ENCODE measurements at places on chromosomes 3 and 15.

GRCh38 chr3:186622651-186623310, 9.9 kb downstream of the AHSG start:
- no peak for DNase-seq

DNA sequence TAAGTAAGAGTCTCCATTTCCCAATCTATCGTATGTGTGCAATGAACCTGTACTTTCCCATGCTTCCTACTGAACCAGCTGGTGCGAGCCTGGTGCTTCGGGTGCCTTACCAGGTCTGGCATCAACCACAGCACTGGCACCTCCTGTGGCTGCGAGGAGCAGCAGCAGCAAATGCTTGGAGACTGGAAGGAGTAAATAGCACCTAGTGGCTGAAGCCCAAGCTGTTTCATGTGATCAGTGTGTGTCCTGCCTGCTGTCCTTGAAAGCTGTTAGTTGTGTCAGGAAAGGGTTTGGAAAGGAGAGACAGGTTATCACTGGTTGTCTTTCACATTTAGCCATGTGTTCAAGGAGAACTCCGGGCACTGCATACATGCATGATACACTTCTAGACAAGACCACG, 31.8 kb downstream of the PCOLCE2 start:
- no peak for DNase-seq

- DNase-seq: no peak
Measured at GRCh38 chr3:11375333-11376088, 103.3 kb downstream of the ATG7 start.

GRCh38 chr3:38126121-38126892, 10.6 kb downstream of the ACAA1 start:
- no peak for DNase-seq

- no peak for DNase-seq
Measured at GRCh38 chr3:69406163-69406562, 20.3 kb upstream of the FRMD4B start.

DNA sequence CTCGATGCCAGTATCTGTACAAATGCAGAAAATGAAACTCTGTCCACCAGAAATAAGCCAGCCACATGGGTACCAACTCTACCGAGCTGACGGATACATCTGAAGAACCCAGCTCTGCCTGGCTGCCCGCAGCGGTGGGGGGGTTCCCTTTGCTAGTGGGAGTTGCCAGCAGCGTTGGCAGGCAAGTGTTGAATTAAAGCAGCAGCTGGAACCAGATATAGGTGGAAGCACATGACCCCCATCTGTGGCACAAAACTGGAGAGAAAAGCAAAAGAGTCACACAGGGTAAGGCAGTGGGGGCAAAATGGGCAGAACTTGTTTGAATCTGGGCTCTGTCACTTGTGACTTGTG, 17.9 kb downstream of the CRYGS start:
- peak; percentile 60 for DNase-seq

GRCh38 chr15:101008158-101009139, 89.3 kb downstream of the LRRK1 start:
- DNase-seq: peak; percentile 88

GRCh38 chr15:97984157-97984556, 23.7 kb downstream of the ARRDC4 start:
- no peak for DNase-seq

DNA sequence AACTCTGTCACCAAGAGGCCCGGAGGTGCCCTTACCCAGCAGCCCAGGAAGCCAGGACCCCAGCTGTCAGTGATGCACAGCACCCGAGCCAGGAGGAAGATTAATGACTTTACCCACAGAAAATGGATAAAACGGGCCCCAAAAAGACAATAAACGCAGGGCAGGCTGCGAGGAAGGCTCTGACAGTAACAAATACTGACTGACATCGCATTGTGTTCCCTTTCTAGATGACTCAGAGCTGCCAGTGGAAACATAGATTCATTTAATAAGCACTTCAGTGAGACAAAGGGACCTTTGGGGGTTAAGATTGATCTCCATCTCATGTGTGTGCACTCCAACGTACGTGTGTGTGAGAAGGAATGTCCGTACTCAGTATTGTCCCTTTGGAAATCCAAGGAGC, 225.3 kb upstream of the PPP2R3A start:
- DNase-seq: no peak

- no peak for DNase-seq
Measured at GRCh38 chr3:23331141-23331935, 128.2 kb downstream of the UBE2E2 start.

- DNase-seq: no peak
Measured at GRCh38 chr15:99411234-99411633, 154.6 kb upstream of the MEF2A start.

GRCh38 chr15:25832158-25832557, 31.0 kb downstream of the ATP10A start:
- DNase-seq: no peak

DNA sequence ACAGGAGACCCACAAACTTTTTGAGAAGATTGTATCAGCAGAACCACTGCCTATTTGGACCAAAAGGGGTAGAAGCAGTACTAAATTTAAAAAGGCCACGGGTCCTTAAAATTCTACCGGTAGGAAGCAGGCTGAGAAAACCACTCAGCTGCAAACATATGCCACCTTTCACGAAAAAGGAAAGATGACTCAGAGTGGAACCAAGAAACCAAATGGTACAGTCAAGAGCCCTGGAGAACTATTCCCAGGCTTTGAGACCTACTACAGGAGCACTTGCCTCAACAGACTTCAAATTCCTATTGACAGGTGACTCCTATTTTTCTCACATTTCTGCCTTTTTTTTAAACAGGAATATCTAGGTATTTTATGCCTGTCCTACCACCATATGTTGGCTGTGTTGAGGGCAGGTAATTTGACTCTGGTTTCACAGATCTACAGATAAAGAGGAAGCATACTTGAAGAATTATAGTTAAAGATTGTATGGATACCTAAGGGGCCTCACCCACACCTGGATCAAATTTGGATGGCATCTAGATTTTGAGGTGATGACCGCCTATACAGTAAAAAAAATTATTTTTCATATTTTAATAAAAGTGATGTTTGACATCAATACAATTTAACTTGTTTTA, 10.1 kb downstream of the GOLIM4 start:
- peak; percentile 26 for DNase-seq

DNA sequence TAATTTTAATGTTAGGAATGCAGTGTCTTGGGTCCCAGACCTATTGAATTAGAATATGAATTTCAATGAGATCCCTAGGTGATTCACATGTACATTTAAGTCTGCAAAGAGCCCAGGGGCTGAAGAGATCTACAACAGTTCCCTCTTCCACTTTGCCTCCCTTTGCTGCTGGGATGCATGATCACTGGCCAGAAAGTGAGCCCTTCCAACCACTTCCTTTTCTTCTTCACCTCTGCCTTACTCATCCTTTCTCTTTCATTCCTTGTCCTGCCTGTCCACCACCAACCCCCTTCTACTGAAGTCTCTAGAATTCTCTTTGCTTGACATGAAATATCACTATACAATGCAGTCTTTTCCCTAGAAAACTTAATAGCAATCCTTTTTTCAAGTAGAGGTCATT, 222.4 kb upstream of the LRIG1 start:
- DNase-seq: no peak

GRCh38 chr15:83971992-83972391, 263.6 kb upstream of the GOLGA6L4 start:
- no peak for DNase-seq

DNA sequence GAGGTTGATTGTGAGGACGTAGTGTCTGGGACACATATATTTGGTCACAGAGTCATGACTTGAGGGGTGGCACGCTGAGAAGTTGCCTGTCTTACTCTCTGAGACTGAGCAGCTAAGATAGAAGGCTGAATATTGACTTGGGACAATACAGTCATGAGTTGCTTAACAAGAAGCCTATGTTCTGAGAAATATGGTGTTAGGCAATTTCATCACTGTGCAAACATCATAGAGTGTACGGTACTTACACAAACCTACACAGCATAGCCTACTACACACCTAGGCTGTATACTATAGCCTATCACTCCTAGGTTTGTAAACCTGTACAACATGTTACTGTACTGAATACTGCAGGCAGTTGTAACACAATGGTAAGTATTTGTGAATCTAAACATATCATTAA, 30.3 kb upstream of the SPESP1 start:
- DNase-seq: no peak

DNA sequence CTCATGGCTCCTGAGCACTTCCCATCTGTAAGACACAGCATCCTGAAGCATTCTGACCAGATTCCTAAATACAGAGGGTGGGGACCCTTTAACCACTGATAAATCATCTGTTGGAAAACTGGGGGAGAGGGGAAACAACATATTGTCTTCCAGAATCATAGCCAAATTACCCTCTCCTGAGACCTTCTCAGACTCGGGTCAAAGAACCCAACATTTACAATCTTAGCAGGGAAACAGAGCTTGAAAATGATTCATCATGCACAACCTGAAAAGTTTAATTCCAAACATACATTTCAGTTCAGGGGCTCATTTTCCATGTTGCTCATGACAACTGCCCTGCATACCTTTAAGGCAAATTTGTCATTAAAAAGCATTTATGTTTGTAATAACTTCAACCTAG, 48.5 kb upstream of the TSPAN3 start:
- DNase-seq: no peak

- no peak for DNase-seq
Measured at GRCh38 chr3:161508852-161509477, 12.4 kb downstream of the OTOL1 start.

GRCh38 chr3:37510755-37511154, 336.4 kb upstream of the LRRFIP2 start:
- no peak for DNase-seq

GRCh38 chr15:70375586-70375985, 277.9 kb upstream of the TLE3 start:
- no peak for DNase-seq

- DNase-seq: no peak
Measured at GRCh38 chr15:39124553-39125171, 456.2 kb upstream of the THBS1 start.

GRCh38 chr3:124552224-124552623, 178.0 kb upstream of the UMPS start:
- no peak for DNase-seq

DNA sequence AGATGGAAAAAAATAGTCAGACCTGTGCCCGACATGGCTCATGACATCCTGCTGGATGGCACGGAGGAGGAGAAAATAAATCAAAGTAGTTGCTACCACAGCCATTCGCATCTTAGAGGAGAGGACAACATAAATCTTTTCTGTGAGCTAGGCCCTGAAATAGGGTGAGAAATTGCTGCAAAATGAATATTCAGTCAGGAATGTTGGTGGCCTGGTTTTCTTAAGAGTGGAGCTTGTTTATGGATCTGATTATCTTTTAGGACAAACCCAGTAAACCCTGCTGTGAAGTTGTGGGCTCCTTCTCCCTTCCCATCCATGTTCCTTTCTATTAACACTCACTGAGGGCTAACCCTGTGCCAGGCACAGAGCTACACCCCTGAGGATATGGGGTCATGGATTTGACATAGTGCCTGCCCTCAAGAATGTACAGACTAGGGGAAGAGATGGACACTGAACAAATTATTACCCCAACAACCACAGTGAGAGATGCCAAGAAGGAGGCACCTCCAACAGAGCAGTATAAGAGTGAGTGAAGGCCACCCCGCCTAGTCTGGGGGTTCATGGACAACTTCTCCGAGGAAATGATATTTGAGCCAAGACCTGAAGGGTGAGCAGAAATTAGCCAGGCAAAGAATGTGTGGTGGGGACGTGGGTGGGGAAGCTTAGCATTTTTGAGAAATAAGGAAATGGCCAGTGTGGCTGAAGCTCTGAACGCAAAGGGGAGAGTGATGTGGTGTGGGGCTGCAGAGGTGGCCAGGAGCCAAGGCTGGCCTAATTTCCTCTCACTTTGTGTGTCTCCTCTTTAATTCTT, 68.9 kb upstream of the ARL8B start:
- DNase-seq: no peak

DNA sequence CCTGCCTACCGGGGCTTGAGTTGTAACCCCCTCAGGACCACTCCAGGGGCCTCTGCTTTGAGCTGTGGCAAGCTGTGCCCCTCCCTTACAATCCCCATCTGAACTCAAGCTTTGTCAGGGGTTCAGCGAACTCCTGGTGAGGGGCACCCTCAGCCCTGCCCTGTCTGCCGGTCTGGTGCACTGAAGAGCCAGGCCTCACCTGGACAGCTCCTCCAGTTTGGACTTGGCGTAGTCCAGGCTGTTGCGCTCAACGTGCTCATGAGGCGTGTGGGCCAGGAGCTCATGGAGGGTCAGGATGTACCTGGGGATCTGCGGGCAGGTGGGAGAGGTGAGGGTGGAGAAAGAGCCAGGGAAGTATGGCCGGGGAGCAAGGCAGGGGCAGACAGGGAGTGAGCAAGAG, 59.4 kb downstream of the RASGRF1 start:
- DNase-seq: no peak

- peak; percentile 66 for DNase-seq
Measured at GRCh38 chr3:192063570-192063969, 602.6 kb downstream of the PYDC2 start.

GRCh38 chr3:152159328-152159727, 109.4 kb upstream of the MBNL1 start:
- DNase-seq: no peak

DNA sequence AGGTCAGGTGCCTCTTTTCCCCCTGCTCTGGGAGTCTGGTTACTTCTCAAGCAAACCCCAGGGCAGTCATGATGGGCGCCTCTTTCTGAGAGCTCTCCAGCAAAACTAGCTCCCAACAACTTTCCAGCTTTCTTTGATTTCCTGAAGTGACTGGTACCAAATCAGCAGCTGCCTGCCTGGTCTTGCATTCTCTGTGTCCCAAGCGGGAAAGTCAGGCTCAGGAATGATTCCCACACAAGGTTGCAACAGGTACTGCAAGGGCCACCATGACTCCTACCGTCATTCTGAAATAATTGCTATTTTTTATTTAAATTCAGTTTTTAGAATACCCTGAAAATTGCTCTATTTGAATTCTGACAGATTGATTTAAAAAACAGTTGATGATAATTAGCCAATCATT, 658.7 kb downstream of the SQOR start:
- DNase-seq: no peak

DNA sequence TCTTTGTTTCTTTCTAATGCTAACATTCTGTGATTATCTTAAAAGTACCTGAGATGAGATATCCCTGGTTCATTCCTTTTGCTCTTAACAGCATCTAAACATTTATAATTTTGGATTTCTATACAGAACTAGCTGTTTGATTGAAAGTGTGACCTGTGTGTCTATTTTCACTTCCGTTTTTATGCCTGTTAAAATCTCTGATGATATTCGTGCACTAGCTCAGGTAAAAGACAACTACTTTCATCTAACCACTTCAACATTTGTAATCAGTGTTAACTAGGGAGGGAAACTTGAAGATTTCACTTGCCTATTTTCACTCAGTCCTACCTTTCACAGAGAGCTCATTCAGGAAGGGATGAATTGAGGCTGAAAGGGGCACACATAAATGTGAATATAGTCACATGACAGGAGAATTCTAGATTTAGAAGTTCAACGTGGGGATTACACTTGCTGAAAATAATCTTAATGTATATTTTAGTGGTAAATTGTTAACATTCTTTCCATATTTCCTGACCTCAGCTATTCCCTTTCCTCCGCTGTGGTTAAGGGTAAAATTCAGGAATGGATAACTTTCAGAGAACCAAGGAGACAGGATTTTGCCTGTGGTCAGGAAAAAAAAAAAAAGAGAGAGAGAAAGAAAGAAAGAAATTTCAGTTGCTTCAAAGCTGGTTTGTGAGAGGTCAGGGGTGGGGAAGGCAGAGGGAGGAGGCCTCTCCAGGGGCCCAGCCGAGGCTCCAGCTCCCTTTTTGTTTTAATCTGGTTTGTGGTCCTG, 159.8 kb upstream of the TSC22D2 start:
- DNase-seq: peak; percentile 13

All from GM06990 (cell line).